ENCODE measurements at places on chromosomes 5 and 9. TPM values are rescaled to one million over a fixed set of nuclear protein-coding genes. Genes with fewer than 3 reads are reported as not detected.

DNA sequence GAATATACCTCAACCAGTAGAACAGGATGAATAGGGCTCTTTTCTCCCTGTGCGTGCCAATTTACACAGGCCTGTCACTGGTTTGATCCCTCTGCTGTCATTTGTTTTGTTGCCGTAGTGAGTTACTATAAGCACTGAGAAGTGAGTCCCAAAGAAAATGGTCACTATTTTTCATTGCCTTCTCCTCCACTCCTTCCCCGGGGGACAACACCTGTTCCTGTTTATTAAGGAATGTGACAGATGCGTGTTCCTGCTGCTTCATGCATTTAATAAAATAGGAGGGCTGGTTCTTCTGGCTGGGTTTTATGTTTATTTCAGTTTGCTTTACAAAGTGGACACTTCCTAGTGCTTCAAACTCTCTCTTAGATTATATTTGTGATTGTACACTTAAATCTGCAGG lies 6.4 kb downstream of the THBS4 start:
- DNase-seq: no peak
- no peak overlapping the region for H3K4me3 ChIP-seq
- no peak overlapping the region for H3K27ac ChIP-seq
- no peaks in the 10 kb centered on the region for H3K36me3 ChIP-seq

DNA sequence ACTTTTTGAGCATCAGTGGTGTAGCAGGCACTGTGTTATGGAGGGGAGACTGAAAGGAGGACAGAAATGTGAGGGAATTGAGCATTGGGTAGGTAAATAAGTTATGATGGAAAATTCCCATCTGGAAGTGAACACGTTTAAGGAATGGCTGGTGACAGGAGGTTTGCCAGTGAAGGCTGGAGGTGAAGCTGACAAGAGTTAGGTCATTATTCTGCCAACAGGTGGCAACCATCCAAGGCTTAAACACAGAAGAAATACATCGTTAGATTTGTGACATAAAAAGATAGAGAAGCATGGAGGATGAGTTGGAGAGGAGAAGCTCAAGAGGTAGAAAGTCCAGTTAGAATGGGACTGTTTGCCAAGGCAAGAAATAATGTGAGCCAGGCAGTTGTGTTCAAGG lies 455.3 kb upstream of the SGCD start:
- no peaks in the 10 kb centered on the region for H3K4me1 ChIP-seq
- H3K27ac ChIP-seq: no peak overlapping the region
- H3K4me3 ChIP-seq: no peak overlapping the region
- H3K36me3 ChIP-seq: no peaks in the 10 kb centered on the region
- no peak for DNase-seq

DNA sequence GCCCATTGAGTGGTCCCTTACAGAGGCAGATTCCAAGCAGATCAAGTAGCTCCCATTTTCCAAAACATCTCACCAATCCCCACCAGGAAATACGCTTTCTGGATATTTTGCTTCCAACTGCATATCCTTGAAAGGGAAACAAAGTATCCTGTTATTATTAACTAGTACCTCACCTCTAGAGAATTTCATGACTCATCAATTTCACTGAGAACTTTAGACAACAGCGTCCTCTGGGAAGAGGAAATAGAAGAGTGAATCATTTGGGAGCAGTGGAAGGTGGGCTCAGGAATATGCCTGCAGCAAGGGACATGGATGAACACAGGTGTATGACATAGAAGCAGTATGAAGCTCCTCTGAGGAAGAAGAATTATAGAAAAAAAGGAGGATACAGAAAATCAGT lies 186.7 kb downstream of the MARCHF11 start:
- H3K36me3 ChIP-seq: no peaks in the 10 kb centered on the region
- H3K27me3 ChIP-seq: no peaks in the 10 kb centered on the region
- no peak overlapping the region for H3K27ac ChIP-seq
- H3K4me3 ChIP-seq: no peak overlapping the region

DNA sequence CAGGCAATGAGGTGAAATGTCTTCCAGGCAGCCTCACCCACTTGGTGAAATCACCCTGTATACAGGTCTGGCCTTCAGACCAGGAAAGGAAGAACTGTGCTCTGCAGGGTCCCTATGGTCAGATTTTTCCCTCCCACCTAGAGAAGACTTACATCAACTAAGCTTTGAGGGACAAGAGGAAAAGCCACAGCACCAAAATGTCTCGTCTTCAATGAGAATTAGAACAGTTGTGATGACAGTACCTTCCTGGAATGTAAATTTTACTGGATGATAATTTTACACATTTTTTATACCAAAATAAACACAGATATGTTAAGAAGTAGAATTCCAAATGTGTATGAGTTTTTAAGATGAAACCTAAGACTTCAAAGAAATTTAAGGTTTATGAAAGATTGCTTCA lies 283.9 kb downstream of the SPOCK1 start:
- H3K36me3 ChIP-seq: no peaks in the 10 kb centered on the region
- no peaks in the 10 kb centered on the region for H3K27me3 ChIP-seq
- H3K4me3 ChIP-seq: no peak overlapping the region
- no peaks in the 10 kb centered on the region for H3K4me1 ChIP-seq

- H3K27ac ChIP-seq: peak overlapping the region; percentile 90
- peak; percentile 87 for DNase-seq
- H3K4me1 ChIP-seq: peaks cover 57% of the 10 kb centered on the region
Measured at GRCh38 chr9:99118782-99119466, 14.0 kb downstream of the TGFBR1 start.

GRCh38 chr5:31537851-31538250 lies 5.8 kb downstream of the C5orf22 start:
- H3K27ac ChIP-seq: no peak overlapping the region
- H3K27me3 ChIP-seq: no peaks in the 10 kb centered on the region
- peak; percentile 29 for DNase-seq
- H3K4me3 ChIP-seq: no peak overlapping the region

DNA sequence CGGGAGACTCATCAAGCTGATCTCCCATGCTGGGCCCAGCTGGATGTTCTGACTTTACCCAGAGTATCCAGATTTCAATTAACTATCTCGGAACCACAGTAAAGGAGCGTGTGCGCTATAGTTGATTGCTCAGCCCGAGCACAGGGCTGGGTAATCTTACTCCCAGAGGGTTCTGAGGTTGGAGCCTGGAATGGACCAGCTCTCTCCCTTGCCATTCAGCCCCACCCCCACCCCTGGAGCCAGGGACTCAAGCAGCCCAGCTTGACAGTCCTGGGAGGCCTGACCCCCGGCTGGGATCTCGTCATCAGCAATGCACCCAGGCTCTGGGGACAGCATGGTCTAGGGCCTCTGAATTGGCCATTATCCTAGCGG lies 23.7 kb upstream of the PTGES start:
- H3K4me3 ChIP-seq: no peak overlapping the region
- peaks cover 12% of the 10 kb centered on the region for H3K4me1 ChIP-seq
- peaks cover 18% of the 10 kb centered on the region for H3K27me3 ChIP-seq
- no peak overlapping the region for H3K27ac ChIP-seq

DNA sequence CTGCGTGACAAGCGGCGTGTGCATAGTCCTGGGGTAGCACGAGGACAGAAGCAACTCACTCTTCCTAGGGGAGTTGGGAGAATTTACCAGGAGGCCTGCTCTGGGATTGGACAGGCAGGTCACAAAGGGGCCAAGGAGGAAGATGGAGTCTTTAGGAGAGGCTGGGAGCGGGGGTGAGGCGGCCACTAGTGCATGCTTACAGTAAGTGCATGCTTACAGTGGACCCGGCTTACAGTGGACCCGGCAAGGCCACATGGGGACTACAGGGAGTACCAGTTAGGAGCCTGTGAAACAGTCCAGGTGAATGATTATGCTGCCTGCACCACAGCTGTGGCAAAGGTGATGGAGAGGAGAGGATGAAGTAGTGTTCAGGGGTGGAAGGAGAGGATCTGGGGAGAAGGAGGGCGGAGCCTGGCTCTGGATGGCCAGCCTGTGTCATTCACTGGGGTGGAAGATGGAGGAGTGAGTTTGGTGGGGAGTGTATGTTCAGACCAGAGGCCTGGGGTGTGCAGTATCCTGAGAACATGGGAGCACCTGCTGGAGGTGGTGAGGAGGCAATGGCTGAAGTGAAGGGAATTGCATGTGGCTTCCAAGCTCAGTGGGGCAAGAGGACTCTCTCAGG lies 78.7 kb downstream of the CRB2 start:
- H3K4me3 ChIP-seq: no peak overlapping the region
- no peaks in the 10 kb centered on the region for H3K27me3 ChIP-seq
- H3K4me1 ChIP-seq: no peaks in the 10 kb centered on the region
- no peak for DNase-seq
- peaks cover 2% of the 10 kb centered on the region for H3K36me3 ChIP-seq
- no peak overlapping the region for H3K27ac ChIP-seq

DNA sequence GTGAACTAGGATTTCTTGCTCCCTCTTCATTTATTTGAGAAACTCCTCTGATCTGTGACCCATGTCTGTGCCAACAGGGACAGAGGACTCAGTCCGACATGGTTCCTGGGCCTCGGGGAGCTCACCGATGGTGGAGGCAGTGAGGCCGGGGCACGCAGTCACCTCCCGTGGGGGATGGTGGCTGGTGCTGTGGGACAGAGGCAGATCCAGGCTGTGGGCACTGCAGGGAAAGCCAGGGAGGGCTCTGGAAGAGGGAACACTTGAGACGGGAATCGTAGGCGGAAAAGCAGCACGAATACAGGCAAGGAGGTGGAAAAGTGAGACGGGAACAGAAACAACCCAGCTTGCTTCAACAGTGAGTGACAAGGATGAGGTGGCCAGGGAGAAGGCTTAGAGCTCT lies 127.8 kb downstream of the GABBR2 start:
- peaks cover 11% of the 10 kb centered on the region for H3K4me1 ChIP-seq
- no peaks in the 10 kb centered on the region for H3K36me3 ChIP-seq
- no peak overlapping the region for H3K4me3 ChIP-seq

- no peak for DNase-seq
- no peaks in the 10 kb centered on the region for H3K27me3 ChIP-seq
- H3K4me3 ChIP-seq: no peak overlapping the region
- peaks cover 24% of the 10 kb centered on the region for H3K4me1 ChIP-seq
- no peak overlapping the region for H3K27ac ChIP-seq
Measured at GRCh38 chr5:169933127-169933526, 47.2 kb downstream of the INSYN2B start.

GRCh38 chr9:107513464-107514100 lies 24.0 kb upstream of the KLF4 start:
- no peaks in the 10 kb centered on the region for H3K36me3 ChIP-seq
- DNase-seq: no peak
- H3K27me3 ChIP-seq: no peaks in the 10 kb centered on the region

- H3K27me3 ChIP-seq: no peaks in the 10 kb centered on the region
- peaks cover 30% of the 10 kb centered on the region for H3K36me3 ChIP-seq
- no peak for DNase-seq
- H3K4me1 ChIP-seq: peaks cover 27% of the 10 kb centered on the region
- H3K4me3 ChIP-seq: no peak overlapping the region
- no peak overlapping the region for H3K27ac ChIP-seq
Measured at GRCh38 chr5:37724395-37725125, 115.3 kb downstream of the GDNF start.

- H3K4me3 ChIP-seq: no peak overlapping the region
- no peaks in the 10 kb centered on the region for H3K36me3 ChIP-seq
- peaks cover 3% of the 10 kb centered on the region for H3K4me1 ChIP-seq
- no peak for DNase-seq
- H3K27me3 ChIP-seq: no peaks in the 10 kb centered on the region
- H3K27ac ChIP-seq: no peak overlapping the region
Measured at GRCh38 chr9:3929345-3930047, 370.4 kb downstream of the GLIS3 start.

GRCh38 chr5:79573983-79574890 lies 38.0 kb upstream of the TENT2 start:
- no peaks in the 10 kb centered on the region for H3K27me3 ChIP-seq
- H3K4me3 ChIP-seq: no peak overlapping the region
- H3K27ac ChIP-seq: no peak overlapping the region
- H3K36me3 ChIP-seq: no peaks in the 10 kb centered on the region
- DNase-seq: no peak
- H3K4me1 ChIP-seq: peaks cover 3% of the 10 kb centered on the region

DNA sequence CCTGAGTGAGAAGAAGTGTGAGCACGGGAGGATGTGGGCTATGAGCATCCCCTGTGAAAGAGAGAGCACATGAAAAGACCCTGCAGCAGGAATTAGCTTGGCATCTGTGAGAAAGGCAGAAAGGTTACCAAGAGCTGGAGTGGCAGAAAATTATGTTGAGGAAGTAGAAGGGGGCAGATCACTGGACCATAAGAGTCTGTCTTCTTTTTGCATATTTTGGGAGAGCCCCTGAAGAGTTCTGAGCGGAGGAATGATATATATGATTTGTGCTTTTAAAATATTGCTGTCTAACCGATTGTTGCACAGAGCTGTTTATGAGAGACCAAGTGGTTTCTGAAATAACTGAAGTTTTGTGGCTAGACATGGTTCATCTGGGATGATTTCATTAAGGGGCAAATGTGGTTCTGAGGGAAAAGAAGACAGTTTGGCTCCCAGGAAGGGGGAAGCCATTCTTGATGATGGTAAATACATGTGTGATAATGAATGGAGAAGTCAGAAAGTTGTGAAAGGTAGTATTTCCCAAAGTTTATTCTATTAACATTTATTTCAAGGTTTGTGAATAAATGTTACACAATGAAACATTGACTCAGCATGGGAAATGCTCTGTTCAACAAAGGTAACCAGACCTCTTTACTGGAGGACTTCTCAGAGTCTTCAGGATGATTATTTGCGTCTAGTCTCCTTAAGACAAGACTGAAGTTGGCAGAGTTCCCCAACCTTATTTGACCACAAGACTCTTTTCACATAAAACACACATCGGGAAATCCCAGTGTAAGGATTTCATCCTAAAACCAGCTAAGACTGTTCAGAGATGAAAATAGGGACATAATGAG lies 31.5 kb upstream of the ADRB2 start:
- no peak for DNase-seq
- no peaks in the 10 kb centered on the region for H3K36me3 ChIP-seq
- H3K4me3 ChIP-seq: no peak overlapping the region
- H3K4me1 ChIP-seq: peaks cover 27% of the 10 kb centered on the region
- H3K27me3 ChIP-seq: peaks cover 12% of the 10 kb centered on the region

DNA sequence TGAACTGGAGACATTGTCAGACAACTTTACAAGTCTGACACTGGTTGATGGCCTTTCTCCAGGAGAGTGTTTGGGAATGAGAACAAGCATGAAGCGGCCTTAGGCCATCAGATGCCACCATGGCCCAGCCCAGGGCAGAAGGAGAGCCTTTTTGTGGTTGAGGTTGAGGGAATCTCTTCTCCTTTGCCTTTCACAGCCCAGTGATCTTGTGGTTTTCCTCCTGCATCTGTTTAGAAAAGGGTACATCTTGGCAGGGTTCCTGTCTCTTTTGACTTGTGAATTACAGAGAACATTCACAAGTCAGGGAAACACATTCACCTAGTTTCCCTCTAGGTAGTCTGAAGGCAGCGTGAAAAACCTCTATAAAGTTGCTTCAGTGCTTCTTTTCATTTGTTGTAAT lies 27.5 kb downstream of the DMRT2 start:
- no peaks in the 10 kb centered on the region for H3K36me3 ChIP-seq
- H3K4me1 ChIP-seq: no peaks in the 10 kb centered on the region
- H3K27ac ChIP-seq: no peak overlapping the region
- H3K27me3 ChIP-seq: peaks cover 4% of the 10 kb centered on the region

GRCh38 chr5:169803077-169803981 lies 166.3 kb downstream of the DOCK2 start:
- H3K4me1 ChIP-seq: peaks cover 39% of the 10 kb centered on the region
- H3K27me3 ChIP-seq: no peaks in the 10 kb centered on the region
- peak overlapping the region; percentile 22 for H3K4me3 ChIP-seq
- H3K27ac ChIP-seq: peak overlapping the region; percentile 62
- peaks cover 69% of the 10 kb centered on the region for H3K36me3 ChIP-seq

The STKLD1 gene
- 0.33 TPM for total RNA-seq

The GARIN3 gene
- 0.19 TPM for total RNA-seq

The DOCK8 gene
- 121 TPM for total RNA-seq

The SHISAL2B gene
- not detected for total RNA-seq

The PDLIM4 gene
- total RNA-seq: 0.72 TPM

The IFNK gene
- not detected for total RNA-seq

The IL12B gene
- not detected for total RNA-seq

The INVS gene
- total RNA-seq: 14.9 TPM

The GABRB2 gene
- not detected for total RNA-seq

The RIMOC1 gene
- total RNA-seq: 29.6 TPM

The FREM1 gene
- not detected for total RNA-seq

All from activated CD4-positive, alpha-beta T cell treated with anti-CD3 and anti-CD28 coated beads, Interleukin-2, amount 10 ng/mL, durations not matched to agents 24 days and 14 days (primary cell).